Stimulated activated CD4-positive, alpha-beta T cell treated with anti-CD3 and anti-CD28 coated beads, Interleukin-1b, Interleukin-23, amount 100 ng/mL, for 1 hour (primary cell): ENCODE measurements at places on chromosomes 2 and 18.

DNA sequence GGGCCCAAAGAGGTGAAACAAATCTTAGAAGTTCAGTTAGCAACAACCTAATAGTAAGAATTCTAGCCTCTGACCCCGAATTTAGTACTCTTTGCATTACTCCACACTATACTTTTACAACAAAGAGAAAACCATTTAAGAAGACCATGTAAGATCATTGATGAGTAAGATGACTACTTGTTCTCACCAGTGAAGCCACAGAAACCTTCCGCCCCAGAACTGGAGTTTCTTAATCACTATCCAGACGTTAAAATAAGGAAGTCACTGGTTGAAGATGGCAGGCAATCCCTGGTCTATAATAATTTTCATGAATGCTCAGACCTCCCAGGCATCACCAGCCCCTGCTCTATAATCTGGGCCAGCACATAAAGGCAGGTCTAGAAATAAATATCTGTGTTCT, 95.0 kb downstream of the TMEM163 start:
- no peak for DNase-seq

DNA sequence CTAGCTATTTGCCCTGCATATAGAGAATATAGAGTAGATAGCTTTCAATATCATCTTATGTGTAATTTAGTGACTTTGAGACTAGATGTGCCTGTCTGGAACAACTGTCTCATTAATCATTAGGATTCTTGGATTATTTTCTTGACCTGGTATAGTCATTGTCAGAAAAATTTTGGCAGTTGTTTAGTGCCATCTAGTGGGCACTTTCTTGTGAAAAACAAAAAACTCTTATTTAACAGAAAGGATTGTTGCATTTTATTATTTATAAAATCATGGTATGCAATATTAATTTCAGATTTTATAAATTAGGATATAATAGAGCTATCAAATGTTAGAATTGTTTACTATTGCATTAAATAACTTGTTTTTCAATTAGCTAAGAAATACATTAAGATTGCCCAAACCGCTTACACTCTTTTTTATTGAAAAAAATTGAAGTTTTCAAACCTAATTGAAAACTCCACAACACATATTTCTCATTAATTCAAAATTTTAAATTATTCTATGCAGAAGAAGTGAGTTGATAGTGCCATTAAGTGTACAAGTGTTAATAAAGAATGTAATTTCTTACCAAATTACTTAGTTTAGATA, 80.3 kb downstream of the DYNAP start:
- DNase-seq, result no peak

DNA sequence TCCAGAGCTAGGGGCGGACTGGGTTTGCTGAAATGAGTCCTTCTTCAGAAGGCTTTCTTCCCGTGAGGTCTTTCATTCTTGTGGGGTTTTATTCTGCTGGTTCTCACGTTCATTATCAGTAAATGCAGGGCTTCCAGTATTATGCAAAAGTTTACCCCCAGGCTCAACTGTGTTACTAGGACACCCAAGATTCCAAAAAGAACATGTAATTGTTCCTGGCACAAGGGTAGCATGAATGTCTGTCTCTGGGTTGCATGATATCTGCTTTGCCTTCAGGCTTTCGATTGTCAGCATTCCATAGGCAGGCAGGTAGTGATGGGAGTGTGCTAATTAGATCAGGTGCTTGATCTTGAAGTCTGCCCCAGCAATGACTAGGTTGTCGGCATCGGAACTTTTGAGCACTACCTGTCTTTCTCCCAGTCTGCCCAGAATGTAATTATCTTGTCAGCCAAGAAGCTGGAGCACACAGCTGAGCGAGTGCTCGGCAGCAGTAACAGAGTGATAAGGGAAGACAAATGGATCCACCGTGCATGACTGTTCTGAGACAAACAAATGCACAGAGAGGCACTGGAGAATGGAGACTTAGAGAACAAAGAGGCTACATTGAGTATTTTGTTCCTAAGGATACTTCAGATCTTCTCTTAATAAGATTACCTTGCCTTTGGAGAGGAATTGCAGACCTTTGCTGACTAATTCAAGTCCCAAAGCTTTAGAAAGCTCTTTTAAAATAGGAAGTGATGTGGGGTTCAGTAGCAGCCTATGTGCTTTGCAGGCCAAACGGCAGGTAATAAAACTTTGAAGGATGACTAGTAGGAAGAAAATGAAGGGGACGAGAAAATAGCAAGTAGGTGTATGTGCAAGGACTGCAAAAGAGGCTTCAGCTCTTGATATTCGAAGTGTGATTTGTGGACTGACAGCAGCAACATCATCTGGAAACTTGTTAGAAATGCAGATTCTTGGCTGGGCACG, 41.9 kb downstream of the ITGB6 start:
- DNase-seq, result no peak

GRCh38 chr2:153311432-153311831, 167.1 kb downstream of the RPRM start:
- DNase-seq, result no peak

GRCh38 chr18:27746241-27746640, 430.7 kb downstream of the CDH2 start:
- no peak for DNase-seq

- no peak for DNase-seq
These were observed 370 bp upstream of the ZNF804A start for GRCh38 chr2:184598002-184598315.

DNA sequence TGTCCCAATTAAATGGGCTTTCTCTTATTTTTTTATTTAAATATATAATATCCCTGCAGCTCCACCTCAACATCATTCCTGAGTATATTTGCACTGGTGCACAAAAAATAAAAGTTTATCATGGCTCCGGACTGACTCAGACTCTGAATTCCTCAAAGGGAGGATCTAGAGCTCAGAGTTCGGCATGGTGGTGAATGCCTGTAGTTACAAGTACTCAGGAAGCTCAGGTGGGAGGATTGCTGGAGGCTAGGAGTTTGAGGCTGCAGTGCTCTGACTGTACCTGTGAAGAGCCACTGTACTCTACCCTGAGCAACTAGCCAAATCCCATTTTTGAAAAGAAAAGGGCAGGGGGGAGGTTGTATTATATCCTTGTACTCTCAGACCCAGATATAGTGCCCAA, 52.8 kb upstream of the NRXN1 start:
- no peak for DNase-seq

- no peak for DNase-seq
These were observed 179.9 kb upstream of the MSH6 start for GRCh38 chr2:47602996-47603395.

DNA sequence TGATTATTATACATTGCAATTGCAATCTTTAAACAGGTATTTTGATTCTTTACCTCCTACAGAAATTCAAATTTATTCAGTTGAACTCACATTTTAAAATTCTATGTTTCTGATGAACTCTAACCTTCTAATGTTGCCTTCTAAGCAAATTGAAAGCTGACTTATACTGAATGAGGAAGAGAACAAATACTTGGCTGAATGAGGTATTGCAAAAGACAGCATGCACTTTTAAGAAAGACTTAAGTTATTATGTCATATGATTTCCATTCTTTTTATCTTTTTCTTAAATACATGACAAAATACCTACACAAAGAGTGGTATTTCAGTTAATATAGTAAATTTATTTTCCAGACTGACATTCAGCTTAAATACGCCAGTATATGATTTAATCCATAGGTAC, 64.7 kb downstream of the FAM228A start:
- no peak for DNase-seq

DNA sequence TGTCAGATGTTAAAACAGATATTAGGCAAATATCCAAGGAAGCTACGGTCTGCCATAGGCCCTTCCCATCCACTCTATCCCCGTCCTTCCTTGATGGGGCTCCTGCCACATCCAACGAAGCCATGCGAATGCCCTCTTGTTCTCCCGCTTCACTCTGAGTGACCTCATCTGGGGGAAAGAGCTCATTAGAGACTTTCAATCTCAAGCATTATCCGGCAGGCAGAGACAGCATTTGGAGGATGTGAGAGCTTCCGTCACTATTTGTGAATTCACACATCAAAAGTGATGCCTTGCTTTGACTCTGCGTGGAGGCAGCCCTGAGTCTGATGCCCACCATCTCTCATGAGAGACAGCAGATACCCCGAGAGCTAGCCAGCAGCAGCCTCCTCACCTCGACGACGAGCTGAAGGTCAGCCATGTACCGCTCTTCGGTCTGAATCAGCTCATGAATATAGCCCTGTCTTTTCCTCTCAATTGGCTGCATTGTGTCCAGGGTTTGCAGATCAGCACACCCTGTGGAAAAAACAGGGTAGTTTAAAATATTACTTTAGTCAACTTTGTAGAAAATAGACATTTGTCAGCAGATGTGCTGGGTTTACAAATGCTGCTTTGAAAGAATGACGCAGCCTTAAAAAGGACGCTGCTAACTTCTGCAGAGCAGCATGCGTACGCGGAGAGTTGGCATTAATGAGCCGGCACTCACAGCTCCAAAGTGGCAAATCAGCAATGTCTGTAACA, 45.9 kb downstream of the FAM228A start:
- no peak for DNase-seq
